GM10248 (cell line): ENCODE measurements at places on chromosomes 6 and 20.

- no peak for DNase-seq
Observed at GRCh38 chr6:69279805-69280204, 517.0 kb downstream of the LMBRD1 start.

DNA sequence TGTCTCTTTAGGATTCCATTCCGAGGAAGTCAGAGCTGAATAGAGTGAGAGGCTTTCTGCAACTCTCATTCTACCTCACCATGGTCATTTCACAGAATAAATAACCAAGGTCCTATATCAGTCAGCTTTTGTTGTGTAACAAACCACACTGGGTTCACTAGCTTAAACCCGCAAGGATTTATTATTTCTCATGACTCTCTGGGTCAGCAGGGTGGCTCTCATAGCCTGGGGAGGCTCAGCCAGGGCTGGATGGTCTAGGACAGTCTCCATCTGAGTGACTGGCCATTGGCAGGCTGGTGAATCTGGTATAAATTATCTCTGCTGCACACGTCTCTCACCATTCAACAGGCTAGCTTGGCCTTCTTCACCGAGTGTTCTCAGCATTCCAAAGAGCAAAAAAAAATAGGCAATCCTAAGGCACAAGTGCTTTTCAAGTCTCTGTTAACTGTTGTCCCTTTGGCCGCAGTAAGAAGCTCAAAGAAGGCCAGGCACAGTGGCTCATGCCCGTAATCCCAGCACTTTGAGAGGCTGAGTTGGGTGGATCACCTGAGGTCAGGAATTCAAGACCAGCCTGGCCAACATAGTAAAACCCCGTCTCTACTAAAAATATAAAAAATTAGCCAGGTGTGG lies 39.7 kb downstream of the ISM1 start:
- DNase-seq: no peak

GRCh38 chr6:150302520-150303176 lies 66.2 kb upstream of the IYD start:
- DNase-seq: no peak

GRCh38 chr20:51860111-51860882 lies 58.0 kb upstream of the SALL4 start:
- DNase-seq: no peak

GRCh38 chr6:71510057-71510713 lies 221.6 kb downstream of the OGFRL1 start:
- peak; percentile 19 for DNase-seq

- DNase-seq: no peak
Observed at GRCh38 chr6:130432838-130433237, 67.0 kb downstream of the TMEM200A start.

GRCh38 chr20:62214067-62214466 lies 6.0 kb downstream of the HRH3 start:
- DNase-seq: no peak

DNA sequence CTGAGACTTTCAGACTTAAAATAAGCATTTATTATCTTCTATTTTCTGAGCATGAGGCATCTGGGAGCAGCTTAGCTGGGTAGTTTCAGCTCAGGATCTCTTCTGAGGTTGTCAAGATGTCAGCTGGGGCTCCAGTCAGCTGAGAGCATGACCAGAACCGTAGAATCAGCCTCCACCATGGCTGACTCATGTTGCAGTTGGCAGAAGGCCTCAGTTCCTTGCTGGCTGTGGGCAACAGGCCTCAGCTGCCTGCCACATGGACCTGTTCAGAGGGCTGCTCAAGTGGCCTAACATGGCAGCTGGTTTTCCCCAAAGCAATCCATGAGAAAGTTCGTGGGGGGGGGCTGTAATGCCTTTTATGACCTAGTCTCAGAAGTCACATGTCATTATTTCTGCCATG lies 142.3 kb downstream of the LY86 start:
- DNase-seq: no peak

- DNase-seq: no peak
Observed at GRCh38 chr6:52285177-52286068, 881 bp upstream of the MCM3 start.
